ENCODE measurements at places on chromosomes 1 and 21. TPM values are rescaled to one million over a fixed set of nuclear protein-coding genes. Genes with fewer than 3 reads are reported as not detected.

The NUAK2 gene
- total RNA-seq, result 1.2 TPM

The DYNLT4 gene
- 0.56 TPM for total RNA-seq

The ATAD3A gene
- total RNA-seq, result 56.8 TPM

The IGSF5 gene
- not detected for total RNA-seq

The MXRA8 gene
- total RNA-seq, result not detected

DNA sequence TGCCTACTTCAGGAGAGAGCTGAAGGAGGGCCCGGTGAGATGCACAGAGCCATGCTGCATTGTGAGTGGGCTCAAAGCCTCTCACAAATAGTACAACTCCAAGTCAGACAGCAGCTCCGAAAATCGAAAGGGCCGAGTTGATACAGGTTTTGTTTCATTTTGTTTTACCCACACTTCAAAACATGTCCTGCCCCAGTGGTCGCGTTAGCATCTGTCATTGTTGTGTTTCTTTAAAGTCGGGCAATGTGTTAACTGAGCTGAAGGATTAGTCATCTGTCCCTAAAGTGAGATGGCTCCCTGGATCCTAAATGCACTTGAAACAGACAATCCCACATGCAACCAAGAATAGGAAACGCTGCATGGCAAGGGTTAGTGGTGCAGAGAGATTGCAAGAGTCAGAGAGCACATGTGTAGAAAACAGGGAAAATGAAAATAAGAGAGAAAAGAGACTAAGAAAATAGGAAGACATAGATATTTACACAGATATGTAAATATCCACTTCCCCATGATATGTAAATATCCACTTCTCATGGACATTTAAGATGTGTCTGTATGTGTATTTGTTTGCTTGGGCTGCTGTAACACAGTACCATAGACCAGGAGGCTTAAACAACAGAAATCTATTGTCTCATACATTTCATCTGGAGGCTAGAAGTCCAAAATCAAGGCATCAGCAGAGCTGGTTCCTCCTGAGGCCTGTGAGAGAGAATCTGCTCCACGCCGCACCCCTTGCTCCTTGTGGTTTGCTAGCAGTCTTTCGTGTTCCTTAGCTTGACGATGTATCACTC is 131.4 kb upstream of the RAB4A start:
- peak; percentile 69 for ATAC-seq

DNA sequence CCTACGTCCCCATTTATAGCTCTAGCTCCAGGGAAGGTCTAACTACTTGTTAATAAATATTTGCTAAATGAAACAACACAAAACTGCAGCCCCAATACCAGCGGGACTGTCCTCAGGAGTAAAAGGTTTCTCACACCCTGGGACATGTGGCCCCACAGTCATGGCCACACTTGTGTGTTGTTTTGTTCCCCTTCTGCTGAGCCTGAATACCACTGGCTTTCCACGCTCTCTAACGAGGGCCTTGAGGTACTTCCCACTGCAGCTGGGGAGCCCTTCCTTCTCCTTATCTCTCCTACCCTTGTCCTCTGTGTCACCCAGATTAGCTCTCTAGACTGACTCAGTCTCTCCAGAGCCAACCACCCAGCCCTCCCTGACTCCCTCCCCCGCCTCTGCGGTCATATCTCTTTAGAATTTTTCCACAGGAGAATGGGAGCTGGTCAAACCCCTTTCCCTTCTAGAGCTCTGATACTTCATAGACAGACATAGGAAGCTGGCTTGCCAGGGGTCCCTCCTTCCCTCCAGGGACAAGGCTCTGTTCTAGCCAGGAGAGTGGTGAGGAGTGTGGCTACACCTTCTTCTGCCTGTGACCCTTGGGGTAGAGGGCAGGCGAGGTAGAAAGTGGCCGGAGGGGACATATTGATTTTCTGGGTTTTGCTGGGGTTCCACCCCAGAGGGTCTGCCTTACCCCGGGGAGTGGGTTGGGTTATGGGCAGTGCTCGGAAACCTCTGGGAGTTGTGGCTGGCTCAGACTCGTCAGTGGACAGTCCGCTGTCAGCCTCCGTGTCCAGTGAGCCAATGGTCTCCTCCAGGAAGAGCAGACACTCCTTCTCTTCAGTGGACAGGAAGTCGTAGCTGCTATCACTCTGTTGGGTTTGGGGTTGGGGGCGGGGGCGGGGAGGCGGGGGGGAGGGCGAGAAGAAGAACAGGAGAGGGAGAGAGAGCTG is 8.1 kb downstream of the C1orf116 start:
- peak; percentile 52 for ATAC-seq

GRCh38 chr1:6287431-6287886 is 26.6 kb upstream of the GPR153 start:
- no peak for ATAC-seq

GRCh38 chr1:6724517-6725141 is 23.0 kb upstream of the DNAJC11 start:
- ATAC-seq, result no peak

- ATAC-seq, result peak; percentile 65
Measured at GRCh38 chr1:66503841-66504470, 30.0 kb upstream of the SGIP1 start.

DNA sequence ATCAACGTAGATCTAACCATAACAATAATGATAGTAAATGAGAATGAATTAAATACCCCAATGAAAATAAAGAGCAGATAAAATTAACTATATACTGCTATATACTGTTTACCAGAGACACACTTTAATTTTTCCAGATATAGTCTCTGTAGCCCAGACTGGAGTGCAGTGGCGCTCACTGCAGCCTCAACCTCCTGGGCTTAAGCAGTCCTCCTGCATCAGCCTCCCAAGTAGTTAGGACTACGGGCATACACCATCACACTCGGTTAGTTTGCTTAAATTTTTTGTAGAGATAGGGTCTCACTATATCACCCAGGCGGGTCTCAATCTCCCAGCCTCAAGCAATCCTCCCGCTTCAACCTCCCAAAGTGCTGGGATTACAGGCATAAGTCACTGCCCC is 37.2 kb downstream of the TRIM33 start:
- peak; percentile 19 for ATAC-seq

DNA sequence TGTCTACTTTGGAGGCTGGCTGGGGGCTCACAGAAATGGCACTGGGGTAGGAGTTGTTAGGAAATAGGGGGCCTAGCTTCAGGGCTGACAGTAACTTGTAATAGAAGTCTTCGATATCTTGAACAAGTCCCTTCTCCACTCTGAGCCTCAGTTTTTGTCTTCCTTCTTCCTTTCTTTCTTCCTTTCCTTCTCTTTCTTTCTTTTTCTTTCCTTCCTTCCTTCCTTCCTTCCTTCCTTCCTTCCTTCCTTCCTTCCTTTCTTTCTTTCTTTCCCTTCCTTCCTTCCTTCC is 12.9 kb downstream of the BTG2 start:
- no peak for ATAC-seq

- no peak for ATAC-seq
Measured at GRCh38 chr1:226637147-226637935, 88.8 kb downstream of the STUM start.

GRCh38 chr1:10759413-10760200 is 36.8 kb downstream of the CASZ1 start:
- no peak for ATAC-seq

DNA sequence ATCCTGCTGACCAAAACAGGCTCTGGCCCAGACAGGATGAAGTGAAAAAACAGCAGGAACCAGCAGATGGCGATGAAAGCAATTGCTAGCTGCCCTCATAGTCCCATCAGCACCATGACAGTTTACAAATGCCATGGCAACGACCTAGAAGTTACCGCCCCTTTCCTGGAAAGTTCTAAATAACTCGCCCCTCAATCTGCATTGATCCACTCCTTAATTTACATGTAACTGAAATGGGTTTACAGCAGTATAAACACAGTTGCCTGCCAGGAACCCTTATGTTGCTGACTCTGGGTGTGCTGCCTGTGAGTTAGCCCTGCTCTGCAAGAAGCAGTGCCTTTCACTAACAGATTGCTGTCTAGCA is 65.5 kb upstream of the CR1L start:
- ATAC-seq, result peak; percentile 72

- ATAC-seq, result no peak
Measured at GRCh38 chr1:117003223-117003875, 1.8 kb downstream of the CD101 start.

DNA sequence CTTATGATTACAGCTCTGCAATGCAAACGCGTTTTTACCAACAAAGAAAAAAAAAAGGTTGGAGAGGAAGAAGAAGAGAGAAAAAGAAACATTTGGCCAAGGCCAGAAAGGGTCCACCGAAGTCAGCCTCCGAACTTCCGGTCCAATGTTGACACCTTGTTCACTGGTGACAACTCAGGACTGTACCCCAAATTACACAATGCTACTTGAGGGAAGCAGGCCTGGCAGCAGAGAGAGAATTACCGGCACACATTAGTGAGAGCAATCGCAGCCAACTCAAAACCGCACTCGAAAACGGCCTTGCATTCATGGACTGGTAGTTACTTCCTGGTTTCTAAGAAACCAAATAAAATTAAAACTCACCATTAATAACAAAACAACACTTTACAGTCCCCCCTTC is 652.5 kb downstream of the KIF26B start:
- no peak for ATAC-seq

- no peak for ATAC-seq
Measured at GRCh38 chr1:65425697-65426096, 5.2 kb downstream of the LEPR start.

DNA sequence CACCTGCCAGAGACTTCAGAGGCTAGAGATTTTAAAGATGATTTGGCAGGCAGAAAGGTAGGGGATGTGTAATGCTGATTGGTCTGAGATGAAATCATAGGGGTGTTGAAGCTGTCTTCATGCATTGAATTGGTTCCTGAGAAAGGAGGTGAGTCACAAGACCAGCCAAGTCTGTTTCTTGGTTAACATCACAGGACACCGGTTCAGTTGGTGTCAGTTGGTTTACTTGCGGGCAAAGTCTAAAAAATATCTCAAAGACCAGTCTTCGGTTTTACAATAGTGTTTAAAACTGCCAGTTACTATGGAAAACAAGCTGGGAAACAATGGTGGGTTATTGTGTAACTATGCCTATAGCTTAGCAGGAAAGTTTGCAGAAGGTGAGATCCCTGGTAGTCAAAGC is 305.9 kb downstream of the BARHL2 start:
- no peak for ATAC-seq

The DDR2 gene
- 1.7 TPM for total RNA-seq

GRCh38 chr1:154954541-154954940 is 1.4 kb downstream of the PBXIP1 start:
- ATAC-seq, result no peak

GRCh38 chr21:35448876-35449599 is 399.9 kb upstream of the RUNX1 start:
- no peak for ATAC-seq

DNA sequence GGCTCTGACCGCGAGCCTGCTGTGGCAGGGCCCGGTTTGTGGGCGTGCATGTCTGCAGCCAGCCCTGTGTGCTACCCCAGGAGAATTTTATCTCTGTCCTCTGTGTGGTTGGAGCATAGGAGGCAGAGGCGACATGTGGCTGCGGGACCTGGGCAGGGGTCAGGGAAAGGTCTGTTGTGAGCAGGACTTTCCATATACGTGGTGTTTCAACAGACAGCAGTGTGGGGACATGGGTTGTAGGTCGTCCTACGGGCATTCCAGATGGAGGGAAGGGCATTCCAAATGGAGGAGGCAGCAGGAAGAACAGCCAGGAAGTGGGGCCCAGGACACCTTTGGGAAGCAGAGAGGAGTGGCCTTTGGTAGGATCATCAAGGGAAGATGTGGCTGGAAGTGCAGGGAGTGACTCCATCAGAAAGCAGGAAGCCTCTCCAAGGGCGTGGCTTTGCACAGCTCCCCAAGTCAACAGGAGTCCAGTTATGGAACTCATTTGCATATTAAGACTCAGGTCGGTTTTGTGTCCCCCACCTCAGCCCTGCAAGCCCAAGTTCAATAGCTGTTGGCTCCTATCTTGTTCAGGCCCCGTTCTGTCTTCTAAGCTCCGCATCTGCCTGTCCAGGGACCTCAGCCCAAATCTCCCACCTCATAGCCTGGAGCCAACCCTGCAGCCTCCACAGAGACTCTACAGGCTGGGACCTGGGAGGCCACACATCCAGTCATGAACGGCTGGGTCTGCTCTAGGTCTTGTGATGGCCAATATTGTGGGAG is 309.1 kb downstream of the MATN1 start:
- no peak for ATAC-seq

The FALEC gene
- total RNA-seq, result 1.2 TPM

DNA sequence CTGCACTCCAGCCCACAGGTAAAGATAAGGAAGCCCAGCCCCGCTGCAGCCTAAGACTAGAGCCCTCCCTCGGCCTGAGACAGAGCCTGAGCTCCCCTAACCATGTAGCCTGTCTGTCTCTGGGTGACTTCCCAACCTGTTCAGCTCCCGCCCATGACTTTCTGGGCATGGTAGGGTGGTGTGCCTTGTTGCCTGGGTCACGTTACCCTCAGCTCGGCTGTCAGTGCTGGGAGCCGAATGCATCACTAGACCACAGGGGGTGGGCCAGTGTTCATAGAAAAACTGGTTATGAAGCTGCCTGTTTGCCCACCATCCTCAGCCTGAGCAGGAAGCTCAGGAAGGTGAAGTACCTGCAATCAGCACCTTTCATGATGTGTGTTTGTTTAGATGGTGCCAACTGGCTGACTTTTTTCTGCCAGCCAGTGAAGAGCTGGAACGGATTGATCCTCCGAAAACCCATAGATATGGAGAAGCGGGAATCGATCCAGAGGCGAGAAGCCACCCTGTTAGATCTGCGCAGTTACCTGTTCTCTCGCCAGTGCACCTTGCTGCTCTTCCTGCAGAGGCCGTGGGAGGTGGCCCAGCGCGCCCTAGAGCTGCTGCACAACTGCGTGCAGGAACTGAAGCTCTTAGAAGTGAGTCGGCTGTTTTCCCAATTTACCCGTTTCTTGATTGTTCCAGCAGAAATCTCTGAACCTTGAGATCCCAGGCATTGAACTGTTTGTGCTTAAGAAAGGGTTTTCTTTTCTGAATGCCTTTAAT is 43.9 kb upstream of the PWP2 start:
- no peak for ATAC-seq

The UTS2 gene
- total RNA-seq, result 0.58 TPM

The WDR64 gene
- total RNA-seq, result not detected

GRCh38 chr1:39892601-39893595 is 8.8 kb downstream of the MYCL start:
- no peak for ATAC-seq

DNA sequence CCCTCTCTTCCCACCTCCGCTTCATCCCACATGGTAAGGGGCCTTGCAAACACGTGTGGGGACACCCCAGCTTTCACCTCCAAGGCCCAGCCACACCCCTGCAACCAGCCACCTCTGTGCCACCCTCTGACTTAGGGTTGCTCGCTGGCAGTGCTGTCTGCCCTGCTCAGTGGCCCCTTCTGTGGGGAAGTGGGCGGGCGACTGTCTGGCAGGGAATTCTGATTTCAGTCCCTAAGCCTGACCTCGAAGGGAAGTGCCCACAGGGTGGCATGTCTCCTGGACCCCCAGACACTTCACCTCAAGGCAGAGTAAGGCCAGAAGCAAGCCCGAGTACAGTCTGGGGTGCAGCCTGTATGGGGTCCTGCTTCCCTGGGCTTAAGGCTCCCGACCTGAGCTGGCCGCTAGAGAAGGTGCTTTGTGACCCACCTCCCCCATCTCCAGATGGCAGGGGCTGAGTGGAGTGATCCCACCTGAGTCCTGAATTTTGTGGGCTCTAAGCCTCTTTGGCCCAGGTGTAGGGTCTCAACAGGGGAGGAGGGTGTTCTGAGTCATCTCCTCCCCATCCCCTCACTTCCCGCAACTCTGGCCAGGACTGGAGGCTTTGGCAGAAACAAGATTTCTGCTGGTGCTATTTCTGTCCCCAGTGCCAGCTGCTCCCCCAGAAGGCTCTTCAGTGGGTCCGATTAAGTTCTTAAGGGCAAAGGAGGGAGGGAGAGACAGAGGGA is 7.0 kb downstream of the RD3 start:
- ATAC-seq, result no peak

The SPRR4 gene
- not detected for total RNA-seq

- no peak for ATAC-seq
Measured at GRCh38 chr1:77239311-77239710, 20.1 kb upstream of the PIGK start.

The PBX1 gene
- 0.53 TPM for total RNA-seq
